Stimulated activated CD8-positive, alpha-beta memory T cell treated with anti-CD3 and anti-CD28 coated beads, Interleukin-12 subunit alpha, Interleukin-12 subunit beta, amount 100 ng/mL, for 4 hours (primary cell): ENCODE measurements at places on chromosomes 6 and 20.

DNA sequence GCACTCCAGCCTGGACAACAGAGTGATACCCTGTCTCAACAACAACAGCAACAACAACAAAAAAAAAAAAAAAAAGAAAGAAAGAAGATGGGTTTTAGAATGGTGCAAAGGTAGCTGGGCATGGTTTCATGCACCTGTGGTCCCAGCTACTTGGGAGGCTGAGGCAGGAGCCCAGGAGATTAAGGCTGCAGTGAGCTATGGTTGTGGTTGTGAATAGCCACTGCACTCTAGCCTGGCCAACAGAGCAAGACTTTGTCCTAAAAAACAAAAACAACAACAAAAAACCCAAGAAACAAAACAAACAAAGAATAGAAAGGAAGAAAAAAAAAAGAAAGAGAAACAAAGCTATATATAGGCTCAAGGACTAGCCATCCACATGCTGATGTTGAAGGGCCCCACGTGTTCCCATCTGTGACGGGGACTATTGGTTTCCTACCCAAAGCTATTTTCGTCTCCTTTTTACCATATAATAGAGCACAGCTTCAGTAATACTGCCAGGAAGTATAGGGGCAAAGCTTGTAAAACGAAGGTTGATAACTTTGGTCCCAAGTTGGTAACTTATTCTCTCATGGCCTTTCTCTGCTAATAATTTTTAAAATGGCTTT lies 7.9 kb upstream of the EEF1E1 start:
- DNase-seq, result no peak

DNA sequence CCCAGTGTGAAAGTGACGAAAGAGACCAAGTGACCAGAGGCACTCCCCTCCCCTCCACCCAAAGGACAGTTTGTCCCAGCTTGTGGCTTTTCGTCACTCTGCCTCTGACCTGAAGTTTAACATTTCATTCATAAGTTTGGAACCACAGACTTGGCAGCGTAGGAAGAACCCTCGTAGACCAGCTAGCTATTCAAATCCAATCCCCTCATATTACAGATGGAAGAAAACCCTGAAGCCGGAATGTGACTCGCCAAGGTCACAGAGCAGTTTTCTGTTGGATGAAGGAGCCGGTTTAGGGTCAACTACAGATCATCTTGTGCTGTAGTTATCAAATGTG lies 3.9 kb upstream of the SYS1 start:
- no peak for DNase-seq

- no peak for DNase-seq
Measured at GRCh38 chr6:87723170-87724078, 21.4 kb upstream of the AKIRIN2 start.

GRCh38 chr6:31203345-31203979 lies 33.0 kb upstream of the POU5F1 start:
- DNase-seq, result peak; percentile 43

- no peak for DNase-seq
Measured at GRCh38 chr6:80548532-80548931, 442.1 kb downstream of the BCKDHB start.

- DNase-seq, result no peak
Measured at GRCh38 chr20:37267667-37268313, 6.2 kb upstream of the GHRH start.

DNA sequence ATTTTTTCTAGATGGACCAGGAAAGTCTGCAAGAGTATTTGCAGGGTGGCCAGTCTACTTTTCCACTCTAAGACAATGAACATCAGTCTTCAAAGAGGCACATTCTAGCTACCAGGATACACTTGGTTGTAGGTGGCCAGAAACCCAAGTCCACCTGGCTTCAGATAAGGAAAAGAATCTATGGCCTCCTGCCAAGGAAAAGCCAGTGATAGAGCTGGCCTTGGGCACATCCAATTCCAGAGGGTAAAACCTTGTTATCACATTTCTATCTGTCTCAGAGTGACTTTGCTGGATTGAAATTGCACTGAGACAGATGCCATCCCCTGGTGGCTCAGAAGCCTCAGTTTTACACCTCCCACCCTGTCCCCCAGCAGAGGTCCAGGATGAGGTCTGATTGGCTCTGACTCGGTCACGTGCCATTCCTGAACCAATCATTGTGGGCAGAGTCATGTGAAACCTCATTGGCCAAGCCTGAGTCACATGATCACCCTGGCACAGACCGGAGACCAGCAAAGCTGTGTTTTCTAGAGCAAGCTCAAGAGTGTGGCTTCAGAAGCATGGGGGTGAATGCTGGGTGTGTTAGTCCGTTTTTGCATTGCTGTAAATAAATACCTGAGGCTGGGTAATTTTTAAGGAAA lies 497.4 kb upstream of the SULF2 start:
- no peak for DNase-seq

DNA sequence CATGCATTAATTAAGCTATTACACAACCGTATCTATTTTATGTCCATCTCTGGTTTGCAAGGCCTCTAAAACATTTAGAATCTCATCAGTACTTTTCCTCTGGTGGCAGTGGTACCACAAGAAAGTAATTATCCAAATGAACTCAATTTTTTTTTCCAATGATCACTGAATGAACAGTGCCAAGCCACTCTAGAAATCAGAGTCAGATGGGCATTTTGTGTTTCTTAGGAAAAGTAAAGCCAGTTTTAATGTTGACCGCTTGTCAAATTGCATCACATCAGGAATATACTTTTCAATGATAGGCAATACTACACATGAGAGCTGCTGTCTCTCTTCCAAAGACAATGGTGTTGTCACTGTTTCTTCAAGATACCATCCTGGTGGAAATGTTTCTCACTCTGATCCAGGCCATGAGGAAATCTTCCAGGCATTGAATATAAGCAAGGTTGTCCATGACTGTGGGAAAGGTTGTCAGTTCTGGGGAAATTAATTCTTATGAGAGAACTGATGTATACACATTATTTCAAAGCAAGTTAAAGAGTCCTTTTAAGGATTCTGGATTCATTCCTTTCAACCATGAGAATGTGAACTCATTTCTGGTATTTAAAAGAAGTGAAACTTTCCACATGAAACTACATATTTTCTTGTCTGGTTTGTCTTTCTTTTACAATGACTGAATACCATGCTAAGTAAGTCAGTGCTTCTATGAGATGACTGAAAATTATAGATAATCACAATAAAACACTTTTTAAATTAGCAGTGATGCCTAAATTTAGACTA lies 108.8 kb upstream of the TCF21 start:
- DNase-seq, result no peak

DNA sequence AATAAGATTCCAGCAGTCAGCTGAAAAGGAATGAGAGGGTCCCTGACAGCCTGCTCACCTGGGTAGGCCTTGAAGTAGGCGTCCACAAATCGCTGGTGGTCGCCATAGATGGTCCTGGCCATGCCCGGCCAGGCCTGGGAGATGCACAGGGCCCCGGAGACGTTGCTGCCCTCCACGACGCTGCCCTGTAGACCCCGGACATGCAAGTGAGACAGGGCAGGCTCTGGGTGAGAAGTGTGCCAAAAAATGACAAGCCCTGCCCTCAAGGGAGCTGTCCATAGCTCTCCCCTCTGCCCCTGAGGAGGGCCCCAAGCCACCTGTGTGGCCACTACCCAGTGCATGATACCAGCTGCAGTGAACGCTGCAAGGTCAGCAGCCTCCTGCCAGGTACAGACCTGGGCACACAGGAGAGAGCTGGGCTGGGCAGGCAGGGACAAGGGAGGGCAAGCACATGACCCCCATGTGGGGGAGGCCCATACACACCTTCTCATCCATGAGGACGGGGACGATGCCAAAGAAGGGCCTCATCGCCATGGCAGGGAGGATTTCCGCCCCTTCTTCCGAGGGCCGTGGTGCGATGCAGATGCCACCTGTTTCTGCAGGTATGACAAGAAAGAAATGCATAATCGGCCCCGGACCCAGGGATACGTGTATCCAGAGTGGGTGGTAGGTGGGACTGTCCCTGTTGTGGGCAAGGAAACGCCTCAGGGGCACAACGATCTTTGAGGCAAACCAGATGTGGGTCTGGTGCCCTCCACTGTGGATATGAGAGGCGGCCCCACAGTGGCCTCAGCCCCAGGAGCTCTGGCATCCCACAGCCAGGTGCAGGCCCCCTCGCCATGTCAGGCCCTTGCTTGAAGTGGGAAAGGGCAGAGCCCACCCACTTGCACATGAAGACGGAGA lies 21.2 kb upstream of the APMAP start:
- DNase-seq, result no peak

GRCh38 chr6:46756469-46757213 lies 9.9 kb downstream of the ANKRD66 start:
- DNase-seq, result no peak

- DNase-seq, result no peak
Measured at GRCh38 chr20:59010995-59011873, 4.2 kb upstream of the CTSZ start.

DNA sequence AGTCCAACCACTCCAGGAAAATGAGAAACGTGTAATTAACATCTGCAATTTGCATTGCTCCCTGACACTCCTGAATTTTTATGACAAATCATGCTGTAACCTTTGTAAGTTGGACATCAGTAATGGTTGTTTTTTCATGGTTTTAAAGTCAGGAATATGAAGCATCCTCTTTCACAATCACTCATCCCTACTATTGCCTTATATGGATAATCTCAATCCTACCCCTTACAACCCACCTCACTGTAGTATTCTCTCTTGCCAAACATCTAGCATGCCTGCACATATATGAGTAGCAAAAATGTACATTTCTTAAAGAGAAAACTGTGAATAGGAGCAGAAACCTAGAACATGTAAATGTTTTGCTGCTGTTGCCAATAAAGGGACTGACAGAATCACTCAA lies 729.5 kb downstream of the KIF16B start:
- no peak for DNase-seq

DNA sequence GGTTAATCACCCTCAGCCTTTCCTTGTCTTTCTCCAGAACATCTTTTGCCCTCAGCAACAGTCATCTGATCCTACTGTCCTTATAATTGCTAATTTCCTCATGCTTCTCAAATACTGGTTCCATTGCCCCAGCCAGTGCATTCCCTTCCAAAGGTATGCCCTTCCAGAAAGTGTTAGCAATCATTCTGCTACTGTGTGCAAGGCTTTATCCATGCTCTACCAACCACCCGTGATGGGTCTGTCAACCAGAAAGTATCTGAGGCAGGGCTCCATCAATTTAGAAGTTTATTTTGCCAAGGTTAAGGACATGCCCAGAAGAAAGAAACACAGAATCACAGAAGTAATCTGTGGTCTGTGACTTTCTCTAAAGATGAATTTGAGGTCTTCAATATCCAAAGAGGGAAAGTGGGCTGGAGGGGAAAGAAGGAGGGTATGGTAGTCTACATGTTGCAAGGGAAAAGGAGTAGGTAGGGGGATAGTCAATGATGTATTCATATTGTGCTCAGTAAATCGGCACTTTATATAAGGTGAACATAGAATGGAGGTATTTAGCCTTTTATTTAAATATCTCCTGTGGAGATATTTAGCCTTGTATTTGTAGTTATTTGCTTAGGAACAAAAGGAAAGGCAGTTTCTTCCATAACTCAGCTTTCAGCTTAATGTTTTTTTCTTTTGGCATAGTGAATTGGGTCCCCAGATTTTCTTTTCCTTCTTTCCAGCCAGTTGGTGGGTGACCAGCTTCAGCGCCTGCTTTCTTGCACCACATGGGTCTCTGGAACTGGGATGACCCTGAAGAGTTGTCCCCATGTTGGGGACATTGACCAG lies 35.2 kb upstream of the PAQR8 start:
- no peak for DNase-seq

GRCh38 chr20:43658723-43659419 lies 8.0 kb upstream of the MYBL2 start:
- no peak for DNase-seq

DNA sequence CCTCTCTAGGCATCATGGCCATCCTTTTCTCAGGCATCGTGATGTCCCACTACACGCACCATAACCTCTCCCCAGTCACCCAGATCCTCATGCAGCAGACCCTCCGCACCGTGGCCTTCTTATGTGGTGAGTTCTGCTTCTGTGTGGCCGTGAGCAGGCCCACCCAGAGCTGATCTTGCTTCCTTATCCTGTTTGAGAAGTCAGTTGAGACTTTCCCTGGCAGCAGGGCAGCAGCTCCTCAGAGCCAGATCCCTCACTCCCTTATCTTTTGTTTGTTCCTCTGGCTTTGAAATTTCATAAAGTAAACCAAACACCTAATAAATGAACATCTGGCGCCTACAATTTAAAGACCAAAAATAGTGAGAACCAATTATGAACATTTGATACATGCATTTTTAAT lies 40.6 kb downstream of the SPATA2 start:
- no peak for DNase-seq

GRCh38 chr20:40633123-40633850 lies 55.7 kb downstream of the MAFB start:
- DNase-seq, result no peak

DNA sequence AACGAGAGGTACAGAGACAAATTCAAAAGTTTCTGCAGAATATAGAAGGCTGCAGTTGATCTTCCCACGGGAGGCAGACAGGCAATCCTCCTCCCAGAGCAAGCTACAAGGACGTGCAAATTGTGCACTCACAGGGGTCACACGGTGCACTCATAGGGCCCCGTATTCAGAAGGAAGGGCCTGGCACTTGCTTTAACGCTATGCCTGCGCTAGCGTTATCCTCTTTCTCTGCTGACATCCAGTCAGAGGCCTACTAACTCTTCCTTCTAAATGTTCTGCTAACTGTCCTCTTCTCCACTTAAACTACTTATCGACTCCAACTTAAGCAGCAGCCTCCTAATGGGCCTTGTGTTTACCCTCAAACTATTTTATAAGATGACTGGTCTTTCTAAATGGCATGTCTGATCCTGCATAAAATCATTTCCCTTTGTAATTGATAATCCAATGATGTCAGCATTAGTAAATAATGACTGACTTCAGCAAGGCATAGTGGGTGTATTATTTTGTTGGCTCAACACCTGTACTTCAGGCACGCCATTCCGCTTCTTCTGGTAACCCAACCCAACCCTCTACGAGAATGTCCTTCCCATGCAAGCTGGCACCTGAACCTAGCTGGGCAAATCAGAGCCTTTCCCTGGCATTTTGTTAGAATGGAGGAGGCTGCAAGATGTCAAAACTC lies 2.2 kb downstream of the IFNGR1 start:
- no peak for DNase-seq

GRCh38 chr6:39426073-39426456 lies 103.6 kb upstream of the KCNK16 start:
- DNase-seq, result no peak

- DNase-seq, result no peak
Measured at GRCh38 chr6:30002871-30003270, 58.2 kb upstream of the POLR1H start.

GRCh38 chr6:4969609-4970285 lies 34.1 kb downstream of the RPP40 start:
- DNase-seq, result no peak

GRCh38 chr6:83978324-83978734 lies 55.2 kb upstream of the MRAP2 start:
- DNase-seq, result no peak

DNA sequence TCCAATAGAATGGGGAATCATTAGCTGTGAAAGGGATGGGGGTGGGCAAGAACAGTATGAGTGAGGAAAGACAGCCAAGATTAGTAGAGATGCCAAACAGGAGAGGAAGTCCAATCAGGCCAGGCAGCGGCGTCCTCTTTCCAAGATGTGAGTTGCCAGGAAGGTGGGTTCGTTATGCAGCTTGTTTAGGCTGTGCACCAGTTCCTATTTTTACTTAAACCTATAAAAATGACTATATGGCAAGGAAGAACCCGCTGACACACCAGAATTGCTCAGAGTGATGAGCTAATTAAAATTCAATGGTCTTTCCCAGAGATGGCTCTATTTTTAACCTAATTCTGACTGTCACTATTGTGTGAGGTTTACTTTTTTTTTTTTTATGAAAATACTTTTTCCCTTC lies 88.2 kb downstream of the SLC22A23 start:
- no peak for DNase-seq
